ENCODE measurements at places on chromosomes 2 and 18.
A peak's percentile ranks its signal among the peaks of the same experiment; 100 is the strongest.

DNA sequence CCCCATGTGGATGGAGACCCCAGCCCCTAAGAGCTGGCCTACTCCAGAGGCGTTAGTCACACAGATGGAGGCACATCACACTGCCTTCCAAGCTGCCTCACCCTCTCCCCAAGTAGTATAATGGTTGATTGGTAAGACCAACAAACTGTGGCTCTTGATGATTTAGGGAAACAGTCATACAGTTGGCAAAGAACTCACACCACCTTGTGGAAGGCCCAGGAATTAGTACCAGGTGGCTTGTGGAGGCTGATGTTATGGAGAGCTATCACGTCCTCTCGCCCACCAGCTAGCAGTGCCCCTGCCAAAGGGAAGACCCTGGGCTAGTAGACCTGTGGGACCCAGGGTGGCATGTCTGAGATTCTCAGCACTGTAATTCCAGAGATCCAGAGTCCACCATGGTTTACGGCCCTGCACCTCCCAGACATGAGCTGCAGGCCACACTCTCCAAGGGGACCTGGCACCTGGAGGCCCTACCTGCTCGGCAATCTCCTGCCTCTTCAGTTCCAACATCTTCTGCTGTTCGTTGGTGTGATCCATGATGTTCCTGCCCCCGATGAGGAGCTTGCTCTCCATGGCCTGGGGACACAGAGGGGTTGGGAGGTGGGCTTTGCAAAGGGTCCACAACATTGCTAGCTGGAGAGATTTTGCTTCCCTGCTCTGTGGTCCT, 26.3 kb downstream of the KIF3C start:
- DNase-seq: no peak

GRCh38 chr18:57801761-57802212, 1.3 kb downstream of the ATP8B1 start:
- peak; percentile 53 for DNase-seq

- DNase-seq: no peak
Observed at GRCh38 chr2:203580844-203581243, 45.7 kb upstream of the RAPH1 start.

GRCh38 chr18:22844628-22845027, 88.5 kb upstream of the RBBP8 start:
- no peak for DNase-seq

GRCh38 chr2:202512176-202512575, 122.6 kb upstream of the FAM117B start:
- DNase-seq: no peak

DNA sequence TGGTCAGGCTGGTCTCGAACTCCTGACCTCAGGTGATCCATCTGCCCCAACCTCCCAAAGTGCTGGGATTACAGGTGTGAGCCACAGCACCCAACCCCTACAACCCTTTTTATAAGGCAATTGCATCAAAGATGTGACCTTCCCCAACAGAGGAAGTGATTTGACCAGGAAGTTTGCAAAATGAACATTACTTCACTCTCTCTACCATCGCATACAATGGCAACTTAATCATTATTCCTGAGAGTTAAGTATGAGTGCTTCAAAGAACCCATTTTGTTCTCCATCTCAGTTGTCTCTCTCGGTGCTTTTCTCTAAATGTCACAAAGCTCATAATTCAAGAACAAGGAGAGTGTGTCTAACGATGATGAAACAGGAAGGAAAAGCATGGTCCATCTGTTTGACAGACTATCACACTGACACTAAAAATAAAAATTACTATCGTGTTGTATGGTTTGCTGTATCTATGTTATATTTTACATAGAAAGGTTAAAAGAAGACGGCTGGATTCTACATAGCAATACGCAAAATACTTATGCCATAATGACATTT, 18.1 kb upstream of the CREG2 start:
- no peak for DNase-seq

DNA sequence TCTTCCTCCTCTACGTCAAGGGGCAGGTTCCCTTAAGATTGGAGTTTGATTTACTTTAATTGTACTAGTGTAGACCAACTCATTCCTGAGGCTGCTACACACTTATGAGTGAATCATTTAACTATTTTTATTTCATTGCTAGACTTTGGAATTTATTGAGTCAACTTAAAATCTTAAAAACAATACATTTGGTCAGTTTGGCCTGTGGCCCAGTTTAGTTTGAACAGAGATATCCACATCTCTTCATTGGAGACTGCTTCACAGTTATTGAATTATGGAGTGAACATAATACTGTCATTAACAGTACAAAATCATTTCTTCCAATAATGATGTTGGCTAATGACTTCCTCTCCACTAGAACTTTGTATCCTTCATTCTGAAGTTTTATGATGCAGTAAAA, 34.5 kb upstream of the STPG4 start:
- DNase-seq: no peak

Measured in nephron progenitor cell (in vitro differentiated cells).